ENCODE measurements at places on chromosomes 12 and 14. TPM values are rescaled to one million over a fixed set of nuclear protein-coding genes. Genes with fewer than 3 reads are reported as not detected.

DNA sequence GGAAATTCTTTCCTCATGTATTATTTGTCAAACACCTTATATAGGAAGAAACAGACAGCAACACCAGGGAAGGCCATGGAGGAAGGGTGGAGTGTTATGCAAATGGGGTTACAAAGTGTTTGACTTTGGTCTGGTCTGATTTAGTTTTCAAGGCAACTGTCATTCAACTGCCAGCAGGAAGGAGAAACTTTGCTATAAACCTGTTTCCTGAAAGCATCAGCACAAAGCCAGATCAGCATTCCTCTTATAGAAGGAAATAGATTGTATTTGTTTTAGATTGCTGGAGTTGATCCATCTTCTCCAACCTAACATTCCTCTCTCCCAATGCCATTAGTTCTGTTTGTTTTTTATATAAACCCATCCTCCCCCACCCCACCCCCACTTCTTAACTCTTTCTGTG is 65.7 kb downstream of the STAB2 start:
- no peaks in the 10 kb centered on the region for H3K36me3 ChIP-seq
- H3K4me1 ChIP-seq = no peaks in the 10 kb centered on the region
- DNase-seq = no peak

GRCh38 chr12:60021235-60021634 is 425.4 kb downstream of the SLC16A7 start:
- peaks cover 2% of the 10 kb centered on the region for H3K27me3 ChIP-seq
- no peaks in the 10 kb centered on the region for H3K36me3 ChIP-seq
- no peak overlapping the region for H3K4me3 ChIP-seq
- H3K4me1 ChIP-seq = no peaks in the 10 kb centered on the region

- peaks cover 1% of the 10 kb centered on the region for H3K27me3 ChIP-seq
- DNase-seq = peak; percentile 67
- peaks cover 42% of the 10 kb centered on the region for H3K4me1 ChIP-seq
- peaks cover 13% of the 10 kb centered on the region for H3K36me3 ChIP-seq
- peak within 1 kb of the TSS; percentile 99 for H3K27ac ChIP-seq
Observed at GRCh38 chr14:52695481-52696091, at the start of gene ERO1A. ERO1A (minus strand) TSS chr14:52695558; CDS start chr14:52695481, 77 bp downstream.

- no peaks in the 10 kb centered on the region for H3K27me3 ChIP-seq
- peaks cover 34% of the 10 kb centered on the region for H3K36me3 ChIP-seq
- no peak for DNase-seq
Observed at GRCh38 chr12:870378-870777, 79.1 kb downstream of the RAD52 start.

NIN gene
- total RNA-seq = 39.9 TPM

- H3K27me3 ChIP-seq = no peaks in the 10 kb centered on the region
- no peaks in the 10 kb centered on the region for H3K4me1 ChIP-seq
- H3K4me3 ChIP-seq = no peak overlapping the region
- peaks cover 41% of the 10 kb centered on the region for H3K36me3 ChIP-seq
Observed at GRCh38 chr14:67650694-67651093, 23.7 kb downstream of the VTI1B start.

DNA sequence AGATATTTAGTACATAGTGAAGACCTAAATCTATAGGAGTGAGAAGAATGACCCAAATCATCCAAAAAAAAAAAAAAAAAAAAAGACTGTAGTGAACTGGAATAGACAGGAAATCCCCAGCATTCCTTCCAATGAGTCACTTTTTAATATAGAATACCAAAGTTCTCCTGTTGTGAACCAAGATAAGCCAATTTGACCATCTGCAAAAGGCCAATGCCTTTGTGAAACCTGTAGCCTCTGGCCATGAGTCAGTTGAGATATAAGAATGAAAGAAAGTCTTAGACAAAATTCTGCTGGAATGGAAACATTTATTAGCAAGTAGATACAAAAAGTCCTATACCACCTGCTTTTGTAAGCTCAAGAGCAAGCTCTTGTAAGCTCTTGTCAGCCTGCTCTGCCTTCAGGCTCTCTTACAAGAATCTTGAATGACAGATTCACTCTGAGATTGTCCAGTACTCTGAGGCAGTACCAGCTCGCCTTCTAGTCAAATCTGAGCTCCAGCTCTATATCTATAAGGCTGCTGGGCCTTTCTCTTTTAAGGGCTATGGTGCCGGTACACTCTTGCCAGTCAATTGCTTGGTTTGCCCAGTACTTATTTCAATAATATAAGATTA is 243.0 kb upstream of the TMTC1 start:
- no peaks in the 10 kb centered on the region for H3K4me1 ChIP-seq
- H3K27ac ChIP-seq = no peak overlapping the region
- H3K36me3 ChIP-seq = no peaks in the 10 kb centered on the region
- DNase-seq = no peak
- H3K27me3 ChIP-seq = no peaks in the 10 kb centered on the region

STAC3 gene
- total RNA-seq = 4.2 TPM

CCDC196 gene
- total RNA-seq = not detected
